ENCODE measurements at places on chromosomes 3 and 15.
A peak's percentile ranks its signal among the peaks of the same experiment; 100 is the strongest.

DNA sequence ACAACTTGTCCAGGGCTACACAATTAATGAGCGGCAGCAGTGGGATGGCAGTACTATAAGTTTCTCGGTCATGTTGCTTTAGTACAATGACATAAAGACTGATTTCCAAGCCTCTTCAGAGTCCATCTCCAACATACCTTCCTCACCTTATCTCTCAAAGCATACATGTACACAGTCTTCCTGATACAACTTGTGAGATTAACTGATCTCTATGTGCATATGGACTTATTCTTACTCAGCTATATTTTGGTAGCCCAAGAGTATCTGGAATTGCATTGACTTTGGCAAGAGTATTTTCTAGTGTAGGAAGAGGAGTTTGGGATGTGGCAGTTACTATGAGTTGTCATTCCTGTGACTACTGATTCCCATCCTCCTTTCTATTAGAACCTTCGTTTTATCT, 575.0 kb downstream of the EDEM1 start:
- no peak for DNase-seq

GRCh38 chr3:10907262-10907661, 85.3 kb upstream of the SLC6A1 start:
- DNase-seq, result no peak

DNA sequence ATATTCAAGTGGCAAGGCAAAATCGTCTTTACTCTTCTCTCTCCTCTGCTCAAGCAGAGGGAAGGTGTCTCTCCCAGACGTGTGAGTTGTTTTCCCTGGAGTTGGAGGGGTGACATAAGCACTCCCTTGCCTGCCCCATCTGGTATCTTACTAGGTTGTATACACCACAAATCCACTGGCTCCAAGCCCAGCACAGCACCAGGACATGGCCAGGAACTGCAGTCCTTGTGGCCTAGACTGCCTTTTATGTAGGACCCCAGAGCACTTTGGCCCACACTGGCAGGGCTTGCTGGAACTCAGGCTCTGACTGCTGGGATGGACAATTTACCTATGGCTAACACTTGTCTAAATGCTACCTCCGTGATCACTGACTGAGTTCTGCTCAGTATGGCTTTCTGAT, 34.0 kb downstream of the DZIP3 start:
- DNase-seq, result no peak

DNA sequence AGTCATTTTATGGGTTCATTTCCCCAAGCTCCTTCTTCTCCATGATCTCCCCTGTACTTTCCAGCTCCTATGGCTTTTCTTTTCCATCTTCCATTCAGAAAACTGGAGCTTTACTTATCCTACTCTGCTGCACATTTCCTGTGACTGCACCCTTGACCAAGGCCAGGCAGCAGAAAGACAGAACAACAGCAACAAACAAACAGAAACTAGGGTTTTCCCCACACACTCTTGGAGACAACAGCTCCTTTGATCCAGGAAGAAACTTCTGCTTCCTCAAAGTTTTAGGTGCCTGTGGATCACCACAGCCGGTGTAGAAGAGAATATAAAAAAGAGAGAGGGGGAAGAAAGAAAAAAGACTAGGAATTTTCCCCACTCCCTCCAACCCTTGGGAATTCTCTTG, 342.3 kb upstream of the CFAP20DC start:
- no peak for DNase-seq

GRCh38 chr15:70214941-70215635, 117.4 kb upstream of the TLE3 start:
- no peak for DNase-seq

- DNase-seq, result no peak
These were observed 19.0 kb upstream of the TM4SF1 start for GRCh38 chr3:149396476-149396875.

- peak; percentile 26 for DNase-seq
These were observed 455 bp upstream of the ABHD17C start for GRCh38 chr15:80694611-80695098.

- DNase-seq, result no peak
These were observed 299.6 kb downstream of the CACNA2D3 start for GRCh38 chr3:54421943-54422342.

GRCh38 chr3:194315965-194316361, 35.2 kb downstream of the CPN2 start:
- DNase-seq, result no peak

DNA sequence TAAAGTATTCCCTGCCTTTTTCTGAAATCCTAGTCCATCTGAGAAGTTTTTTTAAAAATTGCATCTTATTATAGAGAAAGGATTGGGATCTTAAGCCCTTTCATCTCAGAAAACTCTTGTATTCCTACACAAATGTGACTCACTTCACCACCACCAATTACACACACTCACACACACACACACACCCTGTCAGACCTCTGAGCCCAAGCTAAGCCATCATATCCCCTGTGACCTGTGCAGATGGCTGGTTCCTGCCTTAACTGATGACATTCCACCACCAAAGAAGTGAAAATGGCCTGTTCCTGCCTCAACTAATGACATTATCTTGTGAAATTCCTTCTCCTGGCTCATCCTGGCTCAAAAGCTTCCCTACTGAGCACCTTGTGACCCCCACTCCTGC, 1181.9 kb downstream of the ROBO2 start:
- DNase-seq, result no peak

GRCh38 chr3:165233501-165234195, 37.5 kb upstream of the SLITRK3 start:
- DNase-seq, result no peak

DNA sequence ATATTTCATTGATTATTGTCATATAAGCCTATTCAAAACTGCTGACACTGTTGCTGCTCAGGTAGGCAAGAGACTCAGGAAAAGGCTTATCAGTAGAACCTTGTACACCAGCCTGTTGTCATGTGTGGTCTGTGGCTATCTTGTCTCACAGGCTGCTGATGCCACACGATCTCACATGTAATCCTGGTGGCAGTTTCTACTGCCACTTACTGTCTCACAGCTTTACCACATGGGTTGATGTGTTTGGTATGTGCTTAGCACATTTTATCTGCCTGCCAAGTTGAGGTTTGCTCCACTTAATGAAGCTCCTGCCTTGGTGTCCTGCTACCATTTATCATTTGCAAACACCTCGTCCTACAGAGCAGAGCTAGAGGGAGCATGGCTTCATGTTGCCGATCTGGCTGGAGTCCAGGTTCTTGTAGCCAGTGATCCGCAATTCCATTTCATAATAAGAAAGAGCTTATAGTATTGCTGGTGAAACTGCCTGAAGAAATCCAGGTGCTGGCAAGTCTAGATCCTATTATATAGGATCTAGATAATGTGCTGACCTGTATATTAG, 637.9 kb downstream of the NLGN1 start:
- DNase-seq, result no peak

GRCh38 chr15:89893027-89893426, 767 bp downstream of the AP3S2 start:
- DNase-seq, result no peak

DNA sequence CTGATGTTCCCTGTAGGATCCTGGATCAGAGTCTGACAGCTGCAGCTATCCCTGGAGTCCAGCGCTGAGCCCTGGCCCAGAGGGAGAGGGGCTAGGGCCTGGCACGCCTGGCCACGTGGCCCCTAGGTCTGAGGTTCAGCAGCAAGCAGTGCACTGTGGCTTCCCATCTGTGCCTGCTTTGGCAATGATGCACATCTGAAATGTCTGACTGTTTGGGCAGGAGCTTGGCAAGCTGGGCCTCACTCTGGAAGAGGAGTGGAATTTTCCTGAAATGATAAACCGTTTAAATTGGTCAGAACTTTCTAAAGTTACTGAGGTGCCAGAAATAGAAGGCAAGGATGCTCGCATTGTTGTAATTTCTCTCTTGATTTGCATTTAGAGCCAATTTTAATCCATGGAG, 48.8 kb upstream of the MRPS22 start:
- no peak for DNase-seq

DNA sequence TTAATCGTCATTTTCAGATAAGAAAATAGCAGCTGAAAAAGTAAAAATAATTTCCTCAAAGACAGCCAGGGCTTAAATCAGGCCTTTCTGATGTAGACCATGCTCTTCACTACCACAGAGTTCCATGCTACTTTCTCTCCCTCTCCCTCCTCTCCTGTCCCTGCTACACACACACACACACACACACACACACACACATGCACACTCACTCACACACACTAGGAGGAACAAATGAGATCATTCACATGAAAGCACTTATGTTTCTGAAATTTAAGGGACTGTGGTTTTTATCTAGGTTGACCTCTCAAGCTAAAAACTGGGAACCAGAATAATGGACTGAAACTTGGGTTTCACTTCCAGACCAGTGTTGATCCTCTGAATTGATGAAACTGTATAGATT, 4.1 kb upstream of the PSMA4 start:
- DNase-seq, result no peak

GRCh38 chr3:126355777-126356372, 1.3 kb downstream of the KLF15 start:
- DNase-seq, result peak; percentile 74

DNA sequence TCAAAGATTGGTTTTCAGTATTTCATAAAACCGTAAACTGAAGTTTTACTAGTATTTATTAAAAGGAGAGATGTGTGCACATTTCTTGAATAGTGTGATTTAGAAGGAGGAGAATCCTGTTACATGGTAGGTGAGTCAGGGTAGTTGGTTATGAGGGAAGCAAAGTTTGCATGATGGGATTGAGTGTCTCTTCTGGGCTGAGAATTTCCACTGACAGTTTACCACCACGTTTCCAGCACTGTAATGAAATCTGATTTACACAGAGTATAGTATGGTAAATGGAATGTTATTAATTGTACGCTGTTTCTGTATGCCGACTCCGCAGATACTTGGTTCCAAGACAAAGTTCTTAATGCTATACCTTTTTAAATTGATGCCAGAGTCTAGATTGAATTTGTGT, 1.6 kb downstream of the NECTIN3 start:
- DNase-seq, result peak; percentile 12

- DNase-seq, result no peak
These were observed 60.9 kb downstream of the PXYLP1 start for GRCh38 chr3:141292356-141293058.

DNA sequence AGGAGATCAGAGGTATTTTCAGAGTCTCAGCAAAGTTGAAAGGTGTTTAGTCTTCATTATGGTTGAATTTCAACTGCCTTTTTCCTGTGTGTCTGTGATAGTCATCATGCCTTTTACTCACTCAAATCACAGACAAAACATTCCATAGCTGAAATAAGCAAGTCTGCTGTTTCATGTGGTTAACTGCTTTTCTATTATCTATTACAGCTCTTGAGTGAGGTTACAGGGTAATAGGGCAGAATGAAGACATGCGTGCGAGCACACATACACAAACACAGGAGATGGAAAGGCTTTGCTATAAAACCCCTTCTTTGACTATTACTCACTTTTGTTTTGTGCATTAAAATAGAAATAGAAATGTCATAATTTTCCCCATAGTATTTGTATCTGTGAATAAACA, 192.6 kb upstream of the RARB start:
- DNase-seq, result no peak

- DNase-seq, result peak; percentile 14
These were observed 354 bp upstream of the KLHL24 start for GRCh38 chr3:183635107-183635430.

GRCh38 chr3:186261638-186262037, 100.4 kb downstream of the DGKG start:
- DNase-seq, result no peak

- no peak for DNase-seq
These were observed 13.5 kb upstream of the ZNF592 start for GRCh38 chr15:84734794-84735479.

DNA sequence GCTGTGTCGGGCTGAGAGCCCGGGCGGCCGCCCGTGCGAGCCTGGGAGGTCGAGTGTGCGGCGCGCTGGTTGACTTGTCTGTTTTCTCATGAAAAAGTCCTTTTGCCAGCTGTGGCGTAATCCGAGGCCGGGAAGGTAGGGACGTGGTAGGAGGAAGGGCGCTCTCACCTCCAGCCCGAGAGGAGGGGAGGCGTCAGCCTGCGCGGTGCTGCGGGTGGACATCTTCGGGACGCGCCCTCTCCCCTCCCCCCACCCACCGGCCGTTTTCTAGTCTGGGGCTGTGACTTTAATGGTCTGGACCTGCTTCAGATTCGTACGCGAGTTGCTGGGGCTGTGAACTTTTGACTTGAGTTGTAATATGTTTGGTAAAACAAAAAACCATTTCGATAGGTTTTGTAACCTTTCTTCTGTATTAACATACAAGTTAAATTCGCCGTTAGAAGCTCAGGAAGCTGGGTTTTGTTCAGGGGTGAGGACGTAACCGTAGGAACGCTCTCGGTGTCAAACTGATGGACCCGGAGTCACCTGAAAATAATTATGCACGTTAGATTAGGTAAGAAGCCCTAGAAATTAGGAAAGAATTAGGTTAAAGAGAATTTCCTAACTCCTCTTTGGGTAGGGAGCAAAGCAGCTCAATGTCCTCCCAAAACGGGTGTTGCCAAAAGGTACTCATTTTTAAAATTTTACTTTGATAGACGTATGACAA, 762 bp downstream of the NCK1 start:
- DNase-seq, result peak; percentile 46

- DNase-seq, result no peak
These were observed 110.7 kb upstream of the CNTN4 start for GRCh38 chr3:1987980-1988379.

DNA sequence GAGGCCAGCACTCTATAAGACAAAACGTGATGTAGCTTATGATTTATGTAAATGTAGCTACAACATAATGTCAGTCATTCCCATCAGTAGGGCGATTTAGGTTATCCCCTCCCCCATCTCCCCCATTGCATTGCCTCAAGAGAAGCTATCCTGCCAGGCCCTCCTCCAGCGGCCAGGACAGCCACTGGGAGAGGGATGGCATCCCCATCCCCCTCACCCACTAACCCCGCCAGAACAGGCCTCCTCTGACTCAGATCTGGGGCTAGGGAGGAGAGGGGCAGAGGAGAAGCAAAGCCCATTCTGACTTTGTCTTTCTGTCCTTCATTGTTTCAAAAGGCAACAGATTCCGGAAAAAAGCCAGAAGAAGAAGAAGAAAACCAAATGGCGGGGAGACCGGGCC, 32.6 kb upstream of the ESYT3 start:
- DNase-seq, result no peak

DNA sequence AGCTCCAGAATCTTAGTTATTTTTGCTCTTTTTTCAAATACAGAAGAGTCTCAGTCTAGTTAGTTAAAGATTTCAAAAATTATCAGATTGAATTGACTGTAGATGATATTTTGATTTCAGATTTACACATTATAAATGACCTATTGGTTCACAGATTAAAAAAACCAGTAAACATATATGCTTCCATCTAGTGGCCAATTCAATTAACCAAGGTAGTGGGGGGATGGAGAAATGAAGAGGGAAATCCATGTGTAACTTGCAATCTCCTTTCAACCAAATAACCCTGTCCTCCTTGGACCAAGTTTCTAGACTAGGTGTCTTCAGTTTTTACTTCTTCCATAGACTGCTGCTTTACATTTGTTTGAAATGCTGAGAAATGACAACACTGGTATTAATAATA, 789.8 kb downstream of the ROBO1 start:
- DNase-seq, result peak; percentile 17

- DNase-seq, result no peak
These were observed 38.3 kb downstream of the USF3 start for GRCh38 chr3:113658107-113658506.

Data from AG08395 (cell line).